ENCODE measurements at places on chromosomes 7 and 10.

- DNase-seq: no peak
Measured at GRCh38 chr10:1852841-1853240, 115.5 kb upstream of the ADARB2 start.

- no peak for DNase-seq
Measured at GRCh38 chr7:66167773-66168387, 37.3 kb upstream of the TPST1 start.

- DNase-seq: no peak
Measured at GRCh38 chr10:57300718-57301117, 939.7 kb upstream of the ZWINT start.

DNA sequence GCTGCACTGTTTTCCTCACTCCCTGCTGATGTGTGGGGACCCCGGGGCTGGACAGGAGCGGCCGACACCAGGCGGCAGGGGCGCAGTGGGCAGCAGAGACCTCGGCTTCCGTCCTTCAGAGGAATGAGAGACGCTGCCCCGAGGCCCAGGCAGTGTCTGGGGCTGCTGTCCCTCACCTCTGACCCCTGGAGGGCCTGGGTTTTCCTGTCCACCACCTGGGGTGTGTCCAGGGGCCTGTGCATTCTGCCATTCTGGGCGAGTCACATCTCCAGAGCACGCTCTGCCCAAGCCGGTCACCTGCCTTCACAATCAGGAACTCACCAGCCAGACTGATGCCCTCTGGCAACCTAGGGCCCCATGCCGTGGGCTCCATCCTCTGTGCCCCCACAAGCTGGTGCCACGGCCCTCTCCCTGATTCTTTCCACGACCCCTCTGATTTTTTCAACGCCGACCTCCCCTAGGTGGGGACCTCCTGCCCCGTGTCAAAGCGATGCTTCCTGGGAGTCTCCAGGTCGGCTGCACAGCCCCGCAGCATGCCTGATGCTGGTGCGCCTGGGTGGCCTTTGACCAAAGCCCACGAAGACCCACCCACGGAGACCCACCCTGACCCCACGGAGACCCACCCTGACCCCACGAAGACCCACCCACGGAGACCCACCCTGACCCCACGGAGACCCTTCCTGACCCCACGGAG is 53.7 kb upstream of the CFAP46 start:
- no peak for DNase-seq

DNA sequence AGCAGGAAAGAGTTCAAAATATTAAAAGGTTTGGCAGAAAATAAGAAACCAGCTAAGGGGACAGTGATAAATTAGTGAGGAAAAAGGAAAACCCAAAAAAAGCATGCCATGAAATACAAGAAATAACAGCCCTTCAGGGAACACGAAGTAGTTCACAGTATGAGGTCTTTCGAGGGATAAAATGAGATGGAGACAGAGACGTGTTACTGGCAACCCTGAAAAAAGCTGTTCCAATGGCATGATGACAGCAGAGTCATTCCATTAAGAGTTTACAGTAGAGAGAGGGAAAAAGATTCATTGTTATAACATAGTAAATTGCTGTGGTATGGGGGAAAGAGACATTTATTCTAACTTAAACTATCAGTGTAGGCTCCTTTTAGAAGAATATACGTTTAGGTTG is 391.2 kb downstream of the ANKRD7 start:
- no peak for DNase-seq

DNA sequence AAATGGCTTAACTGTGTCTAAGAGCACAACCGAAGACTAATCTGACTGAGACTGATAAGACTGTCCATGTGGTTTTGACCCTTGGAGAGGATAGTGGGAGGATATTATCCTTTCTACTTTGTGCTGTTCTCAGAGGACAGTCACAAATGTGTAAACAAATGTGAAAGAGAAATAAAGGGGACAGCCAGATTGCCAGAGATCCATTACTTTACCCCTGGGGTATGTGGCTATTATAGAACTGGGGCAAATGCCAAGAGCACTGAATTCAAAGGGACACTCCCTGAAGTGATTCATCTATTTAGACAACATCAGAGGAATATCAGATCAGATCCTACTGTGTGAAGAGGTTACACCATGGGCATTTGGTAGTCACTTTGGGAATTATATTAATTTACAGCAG is 154.7 kb downstream of the RNLS start:
- DNase-seq: no peak

DNA sequence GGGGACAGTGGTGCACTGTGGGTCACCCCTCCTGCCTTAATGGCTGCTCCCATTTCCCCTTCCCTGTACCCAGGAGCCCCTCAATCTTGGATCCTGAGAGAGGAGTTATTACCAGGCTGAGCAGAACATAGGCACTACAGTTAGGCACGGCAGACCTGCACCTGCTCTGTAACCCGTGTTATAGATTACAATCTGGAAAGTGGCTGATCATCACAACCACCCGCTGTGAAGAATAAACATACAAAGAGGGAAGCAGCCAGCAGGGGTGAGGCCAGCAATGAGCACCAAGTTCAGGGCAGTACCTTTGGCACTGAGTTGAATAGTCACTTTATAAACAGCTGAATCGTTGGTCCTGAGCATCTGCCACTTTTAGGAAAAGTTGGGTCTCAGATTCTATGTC is 1.7 kb downstream of the CDHR1 start:
- DNase-seq: no peak

GRCh38 chr7:492714-493065 is 27.0 kb downstream of the PDGFA start:
- DNase-seq: no peak

DNA sequence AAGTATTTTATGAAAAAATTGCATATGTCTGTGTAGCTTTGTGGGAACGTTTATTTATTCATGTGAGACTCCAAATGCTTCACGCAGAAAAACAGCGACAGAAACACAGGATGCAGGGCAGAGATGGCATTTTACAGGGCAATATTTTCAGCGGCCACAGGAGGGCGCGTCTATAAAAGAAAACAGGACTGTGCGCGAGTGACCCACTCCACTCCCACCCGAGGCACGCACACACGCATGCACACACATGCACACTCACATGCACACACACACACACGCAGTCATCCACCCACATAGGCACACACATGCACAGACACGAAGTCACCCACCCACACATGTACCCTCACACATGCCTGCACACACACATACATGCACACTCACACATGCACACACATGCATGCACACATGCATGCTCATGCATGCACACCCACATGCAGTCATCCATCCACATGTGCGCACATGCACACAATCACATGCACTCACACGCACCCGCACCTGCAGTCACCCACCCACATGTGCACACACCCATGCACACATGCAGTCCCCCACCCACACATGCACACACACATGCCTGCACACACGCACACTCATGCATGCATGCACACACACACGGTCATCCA is 96.3 kb downstream of the DNAJB6 start:
- DNase-seq: peak; percentile 54

- no peak for DNase-seq
Measured at GRCh38 chr10:120710076-120710475, 141.1 kb upstream of the WDR11 start.

GRCh38 chr10:15743443-15743842 is 23.7 kb upstream of the ITGA8 start:
- no peak for DNase-seq

DNA sequence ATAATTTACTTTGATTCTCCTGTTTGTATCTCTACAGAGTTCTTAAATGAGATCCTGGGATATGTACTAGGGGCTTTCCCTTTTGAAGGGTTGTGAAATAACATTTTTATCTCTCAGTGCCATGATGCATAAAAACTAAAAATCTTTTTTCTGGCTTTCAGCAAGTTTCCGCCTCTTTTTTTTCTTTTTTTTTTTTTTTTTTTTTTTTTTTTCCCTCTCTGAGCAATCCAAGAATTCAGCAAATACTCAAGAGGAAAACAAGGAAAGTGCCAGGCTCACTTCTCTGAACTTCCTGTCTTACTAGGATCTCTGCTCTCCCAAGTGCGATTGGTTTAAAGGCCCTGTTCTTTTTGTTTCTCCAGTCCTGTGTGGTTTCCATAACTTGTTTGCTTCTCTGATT is 79.9 kb downstream of the HYCC1 start:
- no peak for DNase-seq

DNA sequence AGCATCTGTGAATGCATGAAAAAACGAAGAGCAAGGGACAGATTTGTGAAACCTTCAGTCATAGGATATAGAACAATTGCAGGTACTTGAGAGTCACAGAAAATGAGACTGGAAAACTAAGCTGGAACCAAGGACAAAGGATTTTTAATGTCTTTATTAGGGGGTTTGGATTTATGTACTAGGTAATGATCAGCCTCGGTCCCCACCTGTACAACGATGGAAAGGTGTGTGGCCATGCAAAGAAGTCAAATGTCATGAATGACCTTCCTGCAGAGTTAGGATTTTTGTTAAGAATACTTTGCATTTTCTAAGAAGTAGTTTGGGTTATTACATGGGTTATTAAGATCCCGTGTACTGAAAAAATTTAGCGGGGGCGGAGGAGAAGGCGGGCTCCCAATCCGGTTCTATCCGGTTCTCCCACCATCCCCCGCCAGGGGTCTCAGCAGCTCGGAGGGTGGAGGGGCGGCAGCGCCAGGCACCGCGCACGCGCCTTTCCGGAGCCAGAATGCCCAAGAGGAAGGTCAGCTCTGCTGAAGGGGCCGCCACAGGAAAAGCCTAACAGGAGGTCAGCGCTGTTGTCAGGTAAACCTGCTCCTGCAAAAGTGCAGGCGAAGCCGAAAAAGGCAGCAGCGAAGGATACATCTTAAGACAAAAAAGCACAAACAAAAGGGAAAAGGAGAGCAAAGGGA is 327.5 kb upstream of the PLXDC2 start:
- DNase-seq: no peak

DNA sequence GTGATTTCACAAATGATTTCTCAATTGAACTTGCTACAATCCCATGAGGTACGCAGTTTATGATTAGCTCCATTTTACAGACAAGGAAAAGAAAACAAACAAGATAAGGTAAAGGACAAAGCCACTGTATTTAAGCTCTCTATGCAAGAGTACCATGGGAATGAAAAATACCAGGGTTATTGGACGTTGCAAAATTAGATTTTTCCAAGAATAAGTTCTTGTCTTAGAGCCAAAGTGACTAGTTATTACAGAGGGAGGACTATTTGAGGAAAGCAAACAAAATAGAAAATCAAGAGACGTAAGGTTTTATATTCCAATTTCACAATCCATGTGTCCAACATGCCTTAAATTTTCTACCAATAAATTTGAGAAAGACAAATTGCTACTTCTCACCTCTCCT is 97.9 kb upstream of the PTN start:
- no peak for DNase-seq

- DNase-seq: no peak
Measured at GRCh38 chr7:5559576-5560240, 136.1 kb upstream of the TNRC18 start.

DNA sequence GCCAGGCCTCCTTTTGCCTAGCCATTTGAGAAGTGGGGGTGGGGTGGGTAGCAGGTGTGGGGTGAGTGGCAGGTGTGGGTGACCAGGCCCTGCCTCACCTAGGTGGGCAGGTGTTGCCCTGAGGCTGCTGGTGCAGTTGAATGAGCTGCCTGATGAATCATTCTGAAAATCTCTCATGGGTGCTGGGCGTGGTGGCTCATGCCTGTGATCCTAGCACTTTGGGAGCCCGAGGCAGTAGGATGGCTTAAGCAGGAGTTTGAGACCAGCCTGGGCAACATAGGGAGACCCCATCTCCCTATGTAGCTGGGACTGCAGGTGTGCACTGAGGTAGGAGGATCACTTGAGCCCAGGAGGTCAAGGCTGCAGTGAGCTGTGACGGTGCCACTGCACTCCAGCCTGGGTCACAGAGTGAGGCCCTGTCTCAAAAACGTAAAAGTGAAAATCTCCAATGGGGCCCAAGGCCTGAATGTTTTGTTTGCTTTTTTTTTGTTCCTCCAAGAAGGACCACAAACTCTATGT is 17.7 kb downstream of the TSPAN14 start:
- DNase-seq: no peak

- DNase-seq: no peak
Measured at GRCh38 chr7:27302590-27302989, 60.0 kb downstream of the EVX1 start.

GRCh38 chr10:77770081-77770867 is 132.7 kb upstream of the KCNMA1 start:
- no peak for DNase-seq

DNA sequence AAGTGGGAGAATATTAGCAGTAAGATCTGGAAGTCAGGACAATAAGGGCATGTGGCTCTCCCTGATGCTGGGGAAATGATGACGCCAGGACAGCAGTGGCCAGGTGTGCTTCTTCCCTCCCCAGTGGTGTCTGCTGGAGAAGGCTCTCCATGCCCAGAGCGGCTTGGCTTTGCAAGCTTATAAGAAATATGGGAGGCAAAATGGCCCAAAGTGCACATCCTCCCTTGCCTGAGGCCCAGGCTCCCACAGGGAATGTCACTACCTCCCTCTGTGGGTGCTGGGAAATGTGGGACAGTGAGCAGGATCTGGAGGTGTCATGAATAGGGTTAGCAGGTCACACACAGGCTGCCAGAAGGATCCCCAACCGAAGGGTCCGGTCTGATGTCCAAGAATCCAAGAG is 17.1 kb upstream of the ZNF488 start:
- DNase-seq: no peak

GRCh38 chr10:126846469-126846868 is 58.8 kb upstream of the DOCK1 start:
- DNase-seq: no peak

- DNase-seq: no peak
Measured at GRCh38 chr7:26694141-26694540, 170.2 kb downstream of the SKAP2 start.

- DNase-seq: no peak
Measured at GRCh38 chr10:14173391-14173705, 157.4 kb downstream of the FRMD4A start.

GRCh38 chr10:119370111-119370741 is 162.9 kb downstream of the GRK5 start:
- no peak for DNase-seq

DNA sequence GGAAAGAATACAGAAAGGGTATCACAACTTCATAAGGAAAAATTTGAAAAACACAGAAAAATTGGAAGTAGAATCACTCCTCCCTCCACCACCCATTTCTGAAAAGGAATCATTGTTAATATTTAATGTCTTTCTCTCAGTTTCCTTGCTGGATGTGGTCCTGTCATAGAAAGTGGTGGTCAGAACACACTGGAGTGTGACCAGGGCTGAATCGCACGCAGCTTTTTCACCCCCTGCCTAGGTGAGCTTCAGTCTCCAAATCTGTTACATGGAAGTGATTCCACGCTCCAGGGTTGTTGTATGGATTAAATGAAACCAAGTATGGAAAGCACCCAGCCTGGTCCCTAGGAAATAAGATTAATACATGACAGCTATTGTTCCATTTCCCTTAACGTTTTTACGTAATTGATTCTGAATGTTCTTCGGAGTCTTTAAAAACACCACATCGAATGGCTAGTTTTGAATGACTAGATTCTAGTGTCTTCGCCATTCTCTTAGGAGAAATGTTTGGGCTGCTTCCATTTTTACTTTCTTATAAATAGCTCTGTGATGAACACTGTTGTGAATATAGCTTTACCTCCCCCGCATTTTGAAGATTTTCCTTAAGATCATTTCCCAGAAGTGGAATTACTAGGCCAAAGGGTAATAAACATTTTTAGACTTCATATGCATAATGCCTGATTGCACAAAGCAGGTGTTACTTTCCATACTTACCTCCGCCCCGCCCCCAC is 10.9 kb upstream of the DUSP5 start:
- no peak for DNase-seq

All from CD4-positive, alpha-beta T cell treated with Interleukin-6 at 100 ng/mL for 8 hours (primary cell).